Anterior cingulate cortex (tissue), 58 donors: ENCODE measurements at places on chromosomes 16 and 17.

DNA sequence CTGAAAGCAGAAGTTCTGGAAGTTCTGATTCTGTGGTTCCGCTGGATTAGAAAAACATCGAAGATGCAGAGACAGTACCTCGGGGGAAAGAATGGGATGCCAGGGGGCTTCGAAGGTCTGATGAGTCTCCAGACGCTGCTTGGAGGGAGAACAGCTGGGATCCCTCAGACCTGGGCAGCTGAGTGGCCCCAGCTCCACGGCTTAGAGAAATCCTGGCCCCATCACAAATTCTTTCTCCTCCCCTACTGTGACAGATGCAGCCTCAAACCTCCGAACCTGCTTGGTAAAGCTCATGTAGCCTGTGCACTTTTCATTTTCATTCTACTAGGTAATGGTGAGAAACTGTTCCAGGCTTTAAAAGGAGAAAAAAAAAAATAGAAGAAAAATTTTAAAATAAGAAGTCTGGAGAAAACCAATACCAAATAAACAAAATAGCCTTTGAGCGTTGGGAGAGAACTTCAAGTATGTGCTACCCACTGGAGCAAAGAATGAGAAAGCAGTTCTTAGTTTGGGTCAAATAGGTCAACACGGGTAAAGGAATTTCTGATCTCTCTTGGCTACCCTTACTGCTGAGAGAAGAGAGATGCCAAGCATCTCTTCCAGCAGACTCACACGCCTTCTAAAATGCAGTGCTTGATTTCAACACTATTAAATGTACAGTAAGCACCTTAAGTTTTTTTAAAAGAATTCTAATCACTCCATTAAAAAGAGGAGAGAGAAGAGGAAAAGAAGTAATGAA is 19.9 kb downstream of the MAF start:
- no peak for DNase-seq

DNA sequence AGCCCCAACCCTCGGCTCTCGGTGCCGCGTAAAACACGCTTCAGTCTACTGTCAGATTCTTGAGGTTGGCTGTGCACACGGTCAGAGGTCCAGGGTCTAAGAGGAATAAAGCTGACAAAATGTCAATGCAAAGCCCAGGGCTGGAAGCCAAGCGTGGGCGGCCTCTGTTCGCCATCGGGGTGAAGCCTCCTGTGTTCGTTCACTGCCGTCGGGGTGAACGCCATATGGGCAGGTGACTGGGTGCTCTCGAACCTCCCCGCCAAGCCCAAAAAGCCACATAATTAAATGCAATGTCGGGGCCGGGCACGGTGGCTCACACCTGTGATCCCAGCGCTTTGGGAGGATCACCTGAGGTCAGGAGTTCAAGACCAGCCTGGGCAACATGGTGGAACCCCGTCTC is 44.6 kb downstream of the MRM3 start:
- no peak for DNase-seq

DNA sequence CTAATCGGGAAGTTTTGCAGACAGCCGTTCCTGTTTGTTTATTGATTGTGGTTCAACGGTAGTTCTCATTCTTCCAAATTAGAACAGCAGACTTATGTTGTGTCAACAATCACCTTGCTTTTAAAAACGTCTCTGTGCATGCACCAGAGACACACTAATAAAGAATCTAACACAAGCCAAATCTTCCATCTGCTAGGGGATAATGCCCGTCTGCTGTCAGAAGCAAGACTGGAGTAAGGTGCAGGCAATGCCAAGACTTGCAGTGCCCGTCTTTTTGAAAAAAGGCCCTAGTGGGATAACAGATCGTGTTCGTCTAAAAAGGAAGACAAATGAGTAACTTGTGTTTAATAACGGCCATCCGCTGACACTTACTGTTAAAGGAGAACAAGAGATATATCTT is 158.4 kb downstream of the KCNJ2 start:
- DNase-seq: no peak

- no peak for DNase-seq
These were observed 46.6 kb upstream of the TANC2 start for GRCh38 chr17:62919388-62919787.

DNA sequence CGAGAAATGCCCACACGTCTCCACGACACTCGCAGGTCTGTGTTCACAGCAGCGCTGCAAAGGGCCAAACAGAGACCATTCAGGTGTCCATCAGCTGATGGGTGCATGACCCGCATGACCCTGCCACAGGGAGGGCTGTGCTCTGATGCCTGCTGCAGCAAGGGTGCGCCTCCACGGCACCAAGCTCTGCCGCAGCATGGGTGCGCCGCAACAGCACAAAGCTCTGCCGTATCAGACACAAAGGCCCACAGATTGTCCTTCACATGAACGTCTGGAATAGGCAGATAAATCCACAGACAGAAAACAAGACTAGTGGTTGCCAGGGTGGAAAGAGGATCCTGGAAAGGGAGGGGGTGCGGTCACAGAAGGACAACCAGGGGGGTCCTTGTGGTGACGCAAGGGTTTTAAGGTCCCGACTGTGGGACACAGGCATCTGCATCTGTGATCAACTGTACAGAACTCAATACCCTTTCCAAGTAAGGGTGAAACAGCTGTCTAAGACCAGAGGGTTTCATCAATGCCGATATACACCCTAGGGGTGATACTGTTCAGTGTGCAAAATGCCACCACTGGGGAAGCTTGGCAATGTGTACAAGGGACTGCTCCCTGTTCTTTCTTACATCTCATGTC is 121.0 kb downstream of the ANKRD11 start:
- no peak for DNase-seq
